Daoy (cell line): ENCODE measurements at places on chromosomes 3 and 15. TPM values are rescaled to one million over a fixed set of nuclear protein-coding genes. Genes with fewer than 3 reads are reported as not detected.

The P2RY1 gene
- under 0.01 and 0.03 TPM in 2 replicates for total RNA-seq

The TNFAIP8L3 gene
- total RNA-seq, result 0.97 and 1.0 TPM in 2 replicates

DNA sequence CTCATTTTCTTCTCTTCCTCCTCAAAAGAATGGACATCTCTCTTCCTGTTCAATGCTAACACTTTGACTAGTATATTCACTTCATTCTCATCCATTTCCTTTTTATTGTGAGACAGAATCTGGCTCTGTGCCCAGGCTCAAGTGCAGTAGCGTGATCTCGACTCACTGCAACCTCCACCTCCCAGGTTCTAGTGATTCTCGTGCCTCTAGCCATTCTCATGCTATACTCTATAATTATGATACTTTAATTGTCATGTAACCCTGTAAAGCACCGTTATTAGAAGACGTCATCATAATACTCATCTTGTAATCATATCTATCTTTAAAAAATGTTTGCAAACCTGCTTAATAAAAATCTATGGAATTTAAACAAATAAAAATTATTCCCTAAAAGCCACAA is 107.0 kb downstream of the SHOX2 start:
- peak; percentile 5 for DNase-seq

The CYP1A2 gene
- total RNA-seq, result not detected in 2 replicates

DNA sequence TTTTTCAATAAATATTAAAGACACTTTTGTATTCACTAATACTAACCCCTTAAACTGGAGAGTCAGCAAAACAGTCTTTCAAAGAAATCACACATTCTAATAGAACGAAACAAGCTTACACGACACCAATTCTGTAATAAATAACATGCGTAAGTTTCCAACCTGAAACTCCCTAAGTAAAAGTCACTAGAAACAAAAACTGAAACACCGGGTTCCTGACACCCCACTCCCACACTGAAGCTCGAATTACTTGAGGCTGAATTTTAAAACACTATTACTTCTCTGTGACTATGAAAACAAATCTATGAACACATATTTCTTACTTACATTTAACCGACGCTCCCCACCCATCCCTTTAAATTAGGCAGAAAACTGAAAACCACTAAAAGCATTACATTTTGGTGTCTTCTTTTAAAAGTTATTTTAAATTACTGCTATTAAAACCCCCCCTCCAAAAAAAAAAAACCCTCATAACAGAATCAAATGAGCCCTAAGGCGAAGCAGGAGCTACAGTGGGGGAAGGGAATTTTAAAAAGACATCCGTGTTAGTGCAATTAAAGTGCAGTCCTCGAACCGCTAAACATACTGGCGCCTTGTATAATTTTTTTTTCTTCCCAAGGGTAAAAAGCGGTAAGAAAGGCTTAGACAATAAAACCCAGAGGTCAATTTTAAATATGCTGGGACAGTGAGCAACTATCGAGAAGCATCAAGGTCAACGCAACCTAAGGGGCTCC is 878 bp downstream of the SPPL2A start:
- no peak for DNase-seq

DNA sequence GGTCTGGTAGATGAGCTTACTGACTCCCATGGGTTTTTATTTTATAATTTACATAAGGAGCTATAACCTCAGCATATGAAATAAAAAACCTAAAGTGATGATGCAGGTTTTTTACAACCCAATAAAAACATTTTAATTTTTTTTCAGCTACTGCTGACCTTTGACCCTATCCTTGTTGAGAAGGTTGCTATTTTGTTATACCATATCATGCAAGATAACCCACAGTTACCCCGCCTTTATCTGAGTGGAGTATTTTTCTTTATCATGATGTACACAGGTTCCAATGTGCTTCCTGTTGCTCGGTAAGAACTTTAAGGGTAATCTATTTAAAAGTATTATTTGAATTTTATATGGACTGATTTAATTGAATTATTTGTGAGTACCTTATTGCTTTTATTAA is 70.8 kb downstream of the DNAJC13 start:
- DNase-seq, result no peak

DNA sequence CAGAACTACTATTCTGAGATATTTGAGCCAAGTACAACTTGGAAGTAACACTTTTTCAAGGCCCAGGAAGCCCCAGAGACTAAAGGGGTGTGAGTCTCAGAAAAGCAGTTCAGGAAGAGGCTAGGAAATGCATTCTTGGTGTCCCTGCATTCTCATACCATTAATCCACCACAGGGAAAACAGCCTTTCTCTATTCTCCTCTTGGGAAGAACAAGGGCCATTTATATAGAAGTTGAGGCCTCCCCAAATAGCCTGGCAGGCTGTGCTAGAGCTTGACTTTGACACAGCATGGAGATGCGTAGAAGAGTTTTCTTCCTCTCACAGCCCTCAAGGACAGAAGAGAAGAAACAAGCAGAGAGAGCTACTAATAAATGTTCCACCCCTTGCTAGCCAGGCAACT is 5.5 kb upstream of the NR2C2 start:
- no peak for DNase-seq

GRCh38 chr15:69285834-69286233 is 12.9 kb upstream of the PAQR5 start:
- no peak for DNase-seq

The HEG1 gene
- 14.9 and 17.1 TPM in 2 replicates for total RNA-seq

GRCh38 chr3:117691526-117691925 is 981.9 kb downstream of the TUSC7 start:
- DNase-seq, result no peak

GRCh38 chr3:105162448-105162847 is 204.3 kb upstream of the ALCAM start:
- no peak for DNase-seq

The CLDN16 gene
- 0.21 and 0.74 TPM in 2 replicates for total RNA-seq

DNA sequence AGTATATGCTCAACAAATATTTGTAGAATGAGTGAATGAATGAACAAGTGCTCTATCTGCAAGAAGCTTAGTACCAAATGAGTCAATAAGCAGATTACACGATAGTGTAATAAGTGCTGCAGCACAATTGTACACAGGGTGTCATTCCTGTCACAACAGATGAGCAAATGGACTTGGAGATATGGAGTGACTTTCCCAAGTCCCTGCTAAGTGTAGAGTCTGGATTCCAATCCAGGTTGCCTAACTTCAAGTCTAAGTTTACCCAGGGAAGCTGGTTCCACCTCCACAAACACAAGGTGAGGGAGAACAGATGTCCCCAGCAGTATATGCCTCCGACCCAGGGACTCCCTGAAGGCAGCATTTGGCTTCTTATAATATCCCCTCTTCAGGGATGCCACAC is 77.7 kb upstream of the RAD18 start:
- DNase-seq, result no peak

- DNase-seq, result no peak
Measured at GRCh38 chr3:63874769-63875168, 11.1 kb downstream of the ATXN7 start.

- no peak for DNase-seq
Measured at GRCh38 chr3:23084367-23084766, 118.8 kb upstream of the UBE2E2 start.

The STAB1 gene
- not detected in 2 replicates for total RNA-seq

- peak; percentile 92 for DNase-seq
Measured at GRCh38 chr3:100045696-100046095, 68.6 kb downstream of the FILIP1L start.

The MCF2L2 gene
- 0.09 and 0.46 TPM in 2 replicates for total RNA-seq

- peak; percentile 5 for DNase-seq
Measured at GRCh38 chr15:45253330-45253729, 1.3 kb downstream of the SLC28A2 start.

GRCh38 chr15:50134524-50135024 is 15.5 kb upstream of the ATP8B4 start:
- peak; percentile 71 for DNase-seq

The PLA2G4E gene
- total RNA-seq, result not detected in 2 replicates

DNA sequence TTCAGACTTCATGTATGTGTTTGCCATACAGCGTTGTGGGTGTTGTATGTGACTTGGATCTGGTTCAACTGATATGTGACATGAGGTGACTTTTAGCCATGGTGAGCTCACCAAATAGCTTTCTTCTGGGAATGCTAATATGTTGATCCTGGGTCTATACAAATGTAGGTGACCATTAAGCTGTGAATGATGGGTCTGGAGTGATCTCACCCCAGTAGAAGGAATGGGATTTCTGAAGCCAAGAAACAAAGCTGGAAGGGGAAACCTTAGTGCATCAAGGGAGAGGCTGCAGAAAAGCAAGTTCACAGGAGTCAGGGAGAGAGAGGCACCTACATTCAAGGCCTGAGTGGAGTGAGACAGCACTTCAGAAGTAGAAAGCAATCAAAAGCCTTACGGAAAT is 421.0 kb upstream of the THRB start:
- DNase-seq, result no peak

- DNase-seq, result no peak
Measured at GRCh38 chr3:26345613-26346012, 277.0 kb upstream of the LRRC3B start.

- no peak for DNase-seq
Measured at GRCh38 chr15:61159901-61160300, 69.2 kb downstream of the RORA start.

DNA sequence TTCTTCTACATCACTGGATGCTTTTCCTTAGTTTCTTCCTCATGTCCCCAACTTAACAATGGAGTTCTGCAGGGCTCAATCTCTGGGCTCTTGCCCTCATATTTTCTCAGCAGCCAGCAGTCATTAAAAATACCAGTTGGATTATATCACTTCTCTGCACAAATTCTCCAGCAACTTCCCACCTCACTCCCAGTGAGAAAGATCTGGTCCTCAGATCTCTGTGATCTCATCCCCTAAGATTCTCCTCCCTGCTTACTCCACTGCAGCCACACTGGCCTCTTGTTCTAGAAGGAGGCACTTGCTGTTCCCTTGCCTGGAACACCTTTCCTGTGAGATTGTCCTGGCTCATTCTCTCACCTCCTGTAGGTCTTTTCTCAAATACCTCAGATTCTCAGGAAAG is 6.1 kb downstream of the ERICH6 start:
- no peak for DNase-seq

The HPS3 gene
- total RNA-seq, result 19.1 and 19.5 TPM in 2 replicates

DNA sequence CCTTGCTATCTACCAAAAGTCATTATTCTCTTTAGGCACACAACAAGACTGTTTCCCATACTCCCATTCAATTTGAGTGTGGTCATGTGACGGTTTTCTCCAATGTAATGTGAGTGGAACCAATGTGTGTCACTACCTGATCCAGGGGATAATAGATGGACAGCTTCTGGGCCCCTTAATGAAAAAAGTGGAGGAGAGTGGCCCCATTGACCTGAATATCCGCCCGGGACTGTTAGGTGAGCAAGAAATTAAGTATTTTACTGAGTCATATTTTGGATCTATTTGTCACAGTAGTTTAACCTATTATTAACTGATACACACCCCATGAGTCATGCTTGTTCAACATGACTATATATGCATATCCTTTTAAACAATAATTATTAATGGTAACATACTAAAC is 15.1 kb upstream of the ARID3B start:
- DNase-seq, result peak; percentile 69

The MESP2 gene
- 0.29 and 0.54 TPM in 2 replicates for total RNA-seq

DNA sequence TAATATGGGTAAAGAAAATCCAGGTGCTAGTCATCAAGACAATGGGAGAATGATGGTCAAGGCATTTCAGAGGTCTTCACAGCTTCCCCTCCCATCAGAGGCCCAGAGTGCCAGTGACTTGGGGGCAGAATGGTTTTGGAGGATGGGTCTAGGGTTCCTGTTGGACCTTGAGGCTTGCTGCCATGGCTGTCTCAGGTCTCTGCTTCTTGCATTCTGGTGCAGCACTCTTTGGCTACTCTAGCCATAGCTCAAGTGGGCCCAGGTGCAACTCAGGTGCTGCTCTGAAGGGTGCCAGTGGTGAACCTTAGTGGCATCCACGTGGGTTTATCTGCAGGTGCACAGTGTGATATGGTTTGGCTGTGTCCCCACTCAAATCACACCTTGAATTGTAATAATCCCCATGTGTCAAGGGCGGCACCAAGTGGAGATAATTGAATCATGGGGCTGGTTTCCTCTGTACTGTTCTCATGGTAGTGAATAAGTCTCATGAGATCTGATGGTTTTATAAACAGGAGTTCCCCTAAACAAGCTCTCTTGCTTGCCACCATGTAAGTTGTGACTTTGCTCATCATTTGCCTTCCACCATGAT is 48.5 kb upstream of the PEX5L start:
- no peak for DNase-seq

The UBL7 gene
- total RNA-seq, result 109 and 115 TPM in 2 replicates
